Activated naive CD4-positive, alpha-beta T cell treated with anti-CD3 and anti-CD28 coated beads, Interleukin-2, amount 50 U/mL, for 72 hours (primary cell): ENCODE measurements at places on chromosomes 5 and 9.

DNA sequence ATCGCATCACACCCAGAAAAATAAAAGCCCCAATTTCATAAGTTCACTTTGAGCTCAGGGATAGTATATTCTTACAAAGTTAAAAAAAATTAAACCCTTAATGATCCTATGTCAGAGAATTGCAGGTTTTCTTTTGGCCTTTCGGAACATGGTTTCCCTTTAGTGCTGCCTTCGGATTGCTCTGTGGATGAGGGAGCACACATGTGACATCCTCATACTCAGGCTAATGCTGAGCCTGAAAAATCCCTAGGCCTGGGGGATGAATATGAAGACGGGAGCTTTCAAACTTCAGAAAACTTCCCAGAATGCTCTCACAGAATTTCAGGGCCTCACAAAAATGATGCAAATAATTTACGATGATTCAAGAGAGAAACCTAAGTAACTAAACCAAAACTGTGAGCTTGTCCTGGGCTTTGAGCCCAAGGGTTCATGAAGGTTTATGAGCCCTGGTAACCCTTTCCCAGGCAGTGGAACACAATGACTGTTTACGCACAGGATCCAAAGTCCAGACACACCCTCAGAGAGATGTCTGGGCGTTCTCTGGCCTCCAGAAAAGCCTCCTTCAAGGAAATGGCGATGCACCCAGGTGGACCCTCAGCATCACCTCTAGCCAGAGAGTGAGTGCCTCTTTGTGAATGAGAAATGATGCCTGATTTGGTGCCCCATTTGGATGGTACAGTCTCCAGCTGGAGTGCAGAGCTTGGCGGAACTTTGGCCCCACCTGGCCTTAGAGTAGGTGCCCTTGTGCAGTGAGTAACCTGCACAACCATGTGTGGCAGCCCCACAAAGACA is 145.4 kb downstream of the ENTREP1 start:
- DNase-seq, result no peak

- DNase-seq, result no peak
Measured at GRCh38 chr5:80266566-80266965, 10.7 kb upstream of the SERINC5 start.

DNA sequence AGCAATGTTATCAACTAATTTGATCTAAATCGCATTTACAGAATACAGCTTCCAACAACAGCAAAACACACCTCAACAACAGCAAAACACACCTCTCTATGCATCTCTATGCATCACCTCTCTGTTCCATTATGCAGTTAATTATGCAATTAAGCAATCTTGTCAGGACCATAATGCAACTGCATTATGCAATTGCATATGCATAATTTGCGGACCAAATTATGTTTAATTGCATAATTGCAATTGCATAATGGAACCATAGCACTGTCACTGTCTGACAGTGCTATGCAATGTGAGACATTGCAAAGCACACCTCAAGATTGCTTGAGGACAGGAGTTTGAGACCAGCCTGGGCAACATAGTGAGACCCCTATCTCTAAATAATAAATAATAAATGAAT is 80.4 kb upstream of the PRSS3 start:
- DNase-seq, result no peak

DNA sequence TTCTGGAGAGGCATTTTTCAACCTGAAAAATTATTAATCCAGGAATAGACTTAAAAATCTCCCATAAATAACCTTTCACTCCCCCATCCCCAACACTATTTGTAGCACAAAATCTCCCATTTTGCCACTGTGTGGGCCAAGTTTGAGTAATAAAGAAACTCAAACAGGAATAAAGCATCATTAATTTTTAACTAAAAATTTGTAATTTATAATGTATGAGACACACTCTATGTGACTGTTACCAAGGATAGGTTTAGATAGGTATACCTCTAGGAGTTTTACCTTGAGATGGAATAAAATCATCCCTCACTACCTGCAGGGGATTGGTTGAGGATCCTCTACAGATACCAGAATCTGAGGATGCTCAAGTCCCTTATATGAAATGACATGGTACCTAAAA is 30.1 kb downstream of the CHD1 start:
- no peak for DNase-seq

DNA sequence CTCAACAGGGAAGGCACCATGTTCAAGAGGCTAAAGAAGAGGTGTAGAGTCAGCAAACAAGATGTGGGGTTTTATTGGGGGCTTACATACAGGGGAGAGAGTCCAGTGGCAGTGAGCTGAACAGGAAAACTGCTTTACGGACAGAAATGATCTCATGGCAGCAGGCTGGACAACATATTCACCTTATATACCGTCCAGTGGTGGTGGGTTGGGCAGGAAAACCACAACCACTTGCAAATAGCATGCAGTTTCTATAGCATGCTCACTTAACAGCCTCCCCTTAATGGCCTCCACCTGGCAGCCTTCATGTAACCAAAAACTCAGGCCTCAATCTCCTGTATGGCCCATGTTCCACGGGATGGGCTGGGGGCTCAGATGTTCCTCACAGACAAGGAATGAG is 5.4 kb downstream of the TNFSF8 start:
- DNase-seq, result no peak

GRCh38 chr5:167652690-167653089 is 638.8 kb upstream of the WWC1 start:
- DNase-seq, result no peak

DNA sequence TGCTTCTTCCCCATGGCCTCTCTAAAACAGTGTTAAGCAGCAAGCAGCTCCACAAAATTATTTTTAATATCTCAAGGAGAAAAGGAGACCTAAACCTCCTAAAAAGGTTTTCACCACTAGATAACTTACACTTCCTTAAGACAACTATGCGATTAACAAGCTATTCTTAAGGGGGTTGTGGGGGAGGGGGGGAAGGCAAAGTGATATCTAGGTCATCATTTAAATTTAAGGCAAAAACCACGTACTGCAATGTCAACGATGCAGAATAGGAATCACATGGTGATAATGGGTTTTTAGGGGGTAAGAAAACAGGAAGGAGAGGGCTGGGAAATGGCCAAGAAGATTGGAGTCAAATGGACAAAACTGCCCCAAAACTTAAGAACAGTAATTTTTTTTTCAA is 32.6 kb downstream of the CSNK1A1 start:
- no peak for DNase-seq

- no peak for DNase-seq
Measured at GRCh38 chr9:118558026-118558425, 811.2 kb downstream of the BRINP1 start.

DNA sequence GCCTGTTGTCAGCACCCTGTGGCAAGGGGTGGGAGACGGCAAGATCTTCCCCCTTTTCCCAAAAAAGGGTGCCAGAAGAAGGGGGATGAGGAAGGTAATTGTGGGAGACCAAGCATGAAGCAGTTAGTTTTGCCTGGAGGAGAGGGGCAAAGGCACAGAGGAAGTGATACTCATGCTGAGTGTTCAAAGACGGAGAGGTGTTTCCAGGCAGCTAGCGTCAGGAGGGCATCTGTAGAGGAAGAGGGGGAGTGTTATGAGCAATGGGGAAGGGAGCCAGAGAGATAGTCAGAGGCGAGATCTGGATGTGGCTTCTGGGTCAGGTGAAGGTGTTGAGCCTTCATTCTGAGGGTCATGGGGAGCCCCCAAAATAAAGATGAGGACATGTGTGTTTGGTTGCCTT is 26.9 kb upstream of the ADAM19 start:
- peak; percentile 43 for DNase-seq

DNA sequence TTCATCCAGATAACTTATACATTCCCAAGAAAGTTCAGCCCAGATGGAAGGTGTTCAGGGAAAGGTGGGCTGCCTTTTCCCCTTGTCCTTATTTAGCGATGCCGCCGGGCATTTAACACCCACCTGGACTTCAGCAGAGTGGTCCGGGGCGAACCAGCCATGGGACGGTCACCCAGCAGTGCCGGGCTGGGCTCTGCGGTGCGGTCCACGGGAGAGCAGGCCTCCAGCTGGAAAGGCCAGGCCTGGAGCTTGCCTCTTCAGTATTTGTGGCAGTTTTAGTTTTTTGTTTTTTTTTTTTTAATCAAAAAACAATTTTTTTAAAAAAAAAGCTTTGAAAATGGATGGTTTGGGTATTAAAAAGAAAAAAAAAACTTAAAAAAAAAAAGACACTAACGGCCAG is 4.0 kb upstream of the PHYHD1 start:
- DNase-seq, result no peak

GRCh38 chr5:147530530-147531389 is 20.9 kb upstream of the DPYSL3 start:
- DNase-seq, result no peak

DNA sequence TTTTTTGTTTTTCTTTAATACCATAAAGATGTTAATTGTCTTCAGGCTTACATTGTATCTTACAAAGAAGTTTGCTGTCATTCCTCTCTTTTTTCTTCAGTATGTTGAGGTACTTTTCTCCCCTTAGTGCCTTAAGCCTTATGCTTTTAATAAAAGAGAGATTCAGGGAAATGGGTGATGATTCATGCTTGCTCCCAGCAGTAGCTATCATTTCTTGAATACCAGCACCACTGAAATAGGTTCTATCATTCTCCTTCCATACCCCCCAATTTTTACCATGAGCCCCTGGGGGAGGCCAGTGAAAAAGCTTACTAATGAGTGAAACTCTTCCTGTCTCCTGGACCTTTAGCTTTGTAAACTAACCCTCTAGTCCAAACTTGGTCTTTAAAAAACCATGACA is 165.0 kb downstream of the FBXL7 start:
- no peak for DNase-seq

- DNase-seq, result no peak
Measured at GRCh38 chr5:172319708-172320441, 36.3 kb upstream of the UBTD2 start.

GRCh38 chr5:168680395-168680794 is 101.2 kb upstream of the PANK3 start:
- no peak for DNase-seq

GRCh38 chr9:128473104-128473503 is 17.3 kb downstream of the ODF2 start:
- DNase-seq, result no peak

GRCh38 chr5:14838396-14839319 is 32.9 kb downstream of the ANKH start:
- DNase-seq, result no peak

- DNase-seq, result no peak
Measured at GRCh38 chr9:4316409-4316808, 16.5 kb upstream of the GLIS3 start.

GRCh38 chr5:126656401-126657007 is 55.8 kb downstream of the PHAX start:
- DNase-seq, result no peak

DNA sequence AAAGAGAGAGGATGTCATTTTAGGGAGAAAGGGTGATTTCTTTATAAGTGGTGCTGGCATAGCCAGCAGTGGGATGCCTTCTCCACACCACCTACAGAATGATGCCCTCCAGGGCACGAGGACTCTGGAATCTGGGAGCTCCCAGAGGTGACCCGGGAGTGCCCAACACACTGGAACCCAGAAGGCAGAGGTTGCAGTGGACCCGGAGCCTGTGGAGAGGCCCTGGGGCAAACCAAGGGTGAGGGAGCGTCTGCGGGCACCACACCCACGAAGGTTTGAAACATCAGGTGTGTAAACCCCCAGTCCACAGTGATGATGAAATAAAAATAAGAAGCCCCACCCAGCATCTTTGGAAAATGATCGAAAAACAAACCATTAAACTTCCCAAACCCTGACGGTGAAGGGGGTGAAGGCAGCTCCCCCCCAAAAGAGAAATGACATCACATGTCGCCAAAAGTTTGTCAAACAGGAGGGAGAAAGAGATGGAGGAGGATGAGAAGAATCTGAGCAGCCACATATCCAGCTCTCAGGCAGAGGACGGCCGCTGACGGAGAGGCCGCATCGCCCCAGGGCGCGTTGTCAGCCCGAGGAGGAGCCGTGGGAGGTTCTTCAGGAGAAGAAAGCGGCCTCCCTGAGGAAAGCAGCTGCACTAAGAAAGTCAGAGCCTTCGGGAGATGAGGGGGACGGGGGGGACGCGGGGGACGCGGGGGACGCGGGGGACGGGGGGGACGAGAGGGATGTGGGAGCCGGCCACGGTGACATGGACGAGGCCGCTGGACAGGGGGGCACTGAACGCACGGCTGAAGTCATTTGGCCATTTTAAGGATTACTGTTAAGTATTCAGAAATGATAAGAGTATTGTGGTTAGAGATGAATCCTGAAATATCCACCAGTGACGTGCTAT is 43.1 kb upstream of the NSMF start:
- DNase-seq, result no peak

DNA sequence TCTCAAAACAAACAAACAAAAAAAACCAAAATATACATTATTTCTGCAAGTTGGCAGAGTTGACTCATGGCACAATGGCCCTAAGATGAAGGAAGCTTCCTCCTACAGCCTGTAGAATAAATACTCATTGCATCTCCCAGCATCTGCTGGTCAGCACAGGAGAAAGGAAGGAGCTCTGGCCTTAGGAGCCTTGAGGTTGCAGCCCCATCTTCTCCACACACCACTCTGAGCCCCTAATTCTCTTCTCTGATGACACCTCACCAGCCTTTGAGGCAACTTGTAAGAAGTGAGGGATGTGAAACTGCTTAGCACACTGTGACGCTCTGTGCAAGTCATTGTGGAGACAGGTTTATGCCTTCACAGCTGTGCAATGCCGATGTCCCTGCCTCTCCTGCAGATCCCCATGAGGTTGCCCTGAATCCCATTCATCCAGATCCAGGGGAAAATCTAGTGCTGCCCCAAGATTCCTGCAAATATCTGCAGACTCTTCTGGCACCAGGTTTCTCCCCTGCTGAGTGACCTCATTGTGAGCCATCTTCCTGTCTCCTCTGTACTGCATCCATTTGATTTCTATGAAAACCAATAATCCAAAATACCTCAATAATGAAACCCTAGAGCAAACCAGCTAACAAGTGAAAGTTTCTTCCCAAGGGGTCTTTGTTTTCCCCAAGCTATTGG is 65.3 kb upstream of the TGFBR1 start:
- DNase-seq, result no peak
